ENCODE measurements at places on chromosomes 2 and 18. TPM values are rescaled to one million over a fixed set of nuclear protein-coding genes. Genes with fewer than 3 reads are reported as not detected.

MYO1B gene
- 121 TPM for total RNA-seq

IL1B gene
- total RNA-seq, result 3.8 TPM

IL1RL1 gene
- total RNA-seq, result 93.2 TPM

RAB31 gene
- 32.1 TPM for total RNA-seq

SLC5A6 gene
- total RNA-seq, result 32.5 TPM

GPR45 gene
- total RNA-seq, result not detected

CREB1 gene
- 79.6 TPM for total RNA-seq

EDAR gene
- total RNA-seq, result not detected

PROM2 gene
- total RNA-seq, result 5.5 TPM

CTLA4 gene
- 1.0 TPM for total RNA-seq

AQP4 gene
- 191 TPM for total RNA-seq

AGXT gene
- total RNA-seq, result not detected

SLC35F6 gene
- 14.8 TPM for total RNA-seq

GPAT2 gene
- total RNA-seq, result 4.4 TPM

RAX gene
- total RNA-seq, result not detected

LBX2 gene
- 0.63 TPM for total RNA-seq

INHA gene
- total RNA-seq, result 0.58 TPM

KCNJ3 gene
- 0.31 TPM for total RNA-seq

ANKRD36 gene
- 96.4 TPM for total RNA-seq

POMC gene
- 3.2 TPM for total RNA-seq

CDKL4 gene
- 6.5 TPM for total RNA-seq

NCL gene
- 373 TPM for total RNA-seq

ATP6V1B1 gene
- 5.9 TPM for total RNA-seq

STPG4 gene
- total RNA-seq, result 0.28 TPM

LNPK gene
- 48.2 TPM for total RNA-seq

ZBTB7C gene
- total RNA-seq, result 4.2 TPM

ADRA2B gene
- total RNA-seq, result 0.21 TPM

SMCHD1 gene
- total RNA-seq, result 179 TPM

COLEC12 gene
- total RNA-seq, result 40.2 TPM

GPR35 gene
- 2.3 TPM for total RNA-seq

NT5C1B gene
- total RNA-seq, result not detected

KCNG3 gene
- 2.8 TPM for total RNA-seq

SOX11 gene
- total RNA-seq, result 13.3 TPM

KCNF1 gene
- total RNA-seq, result 0.83 TPM

FHL2 gene
- total RNA-seq, result 12.8 TPM

GAL3ST2 gene
- 0.40 TPM for total RNA-seq

SALL3 gene
- total RNA-seq, result not detected

Measured in lung (tissue), 17 donors.